ENCODE measurements at places on chromosomes 2 and 18.

- no peak for DNase-seq
Observed at GRCh38 chr18:48674758-48675351, 136.0 kb downstream of the CTIF start.

DNA sequence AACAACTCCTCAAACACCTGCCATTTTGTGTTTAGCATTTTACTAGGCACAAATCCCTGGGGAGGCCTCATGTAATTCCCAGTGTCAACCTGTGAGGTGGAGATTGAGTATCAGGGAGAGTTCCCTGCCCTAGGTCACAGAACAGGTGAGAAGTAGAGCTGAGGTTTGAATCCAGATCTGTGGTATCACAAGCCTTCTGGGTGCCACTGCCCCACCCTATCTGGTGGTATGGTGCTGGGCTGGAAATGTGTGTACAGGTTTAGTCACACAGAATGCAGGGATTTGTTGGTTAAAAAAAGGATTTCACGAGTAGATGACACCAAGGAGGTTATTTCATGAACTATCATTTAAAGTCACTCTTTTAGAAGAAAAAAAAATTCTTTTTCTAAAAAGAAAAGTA lies 35.7 kb upstream of the PKDCC start:
- DNase-seq, result no peak

DNA sequence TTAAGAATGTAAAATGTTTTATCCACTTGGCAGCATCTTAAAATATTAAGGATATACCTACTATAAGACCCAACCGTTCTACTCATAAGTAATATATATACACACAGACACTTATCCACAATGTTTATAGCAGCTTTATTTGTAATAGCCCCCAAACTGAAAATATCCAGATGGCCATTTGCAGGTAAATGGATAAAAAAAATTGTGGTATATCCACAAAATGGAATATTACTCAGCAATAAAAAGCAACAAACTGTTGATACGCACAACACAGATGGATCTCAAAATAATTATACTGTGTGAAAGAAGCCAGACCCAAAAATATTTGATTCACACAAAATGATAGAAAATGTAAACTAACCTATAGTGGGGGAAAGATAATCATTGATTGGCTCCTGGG lies 122.0 kb downstream of the ARHGAP28 start:
- DNase-seq, result no peak

GRCh38 chr2:100425107-100425506 lies 7.6 kb upstream of the CHST10 start:
- DNase-seq, result no peak

DNA sequence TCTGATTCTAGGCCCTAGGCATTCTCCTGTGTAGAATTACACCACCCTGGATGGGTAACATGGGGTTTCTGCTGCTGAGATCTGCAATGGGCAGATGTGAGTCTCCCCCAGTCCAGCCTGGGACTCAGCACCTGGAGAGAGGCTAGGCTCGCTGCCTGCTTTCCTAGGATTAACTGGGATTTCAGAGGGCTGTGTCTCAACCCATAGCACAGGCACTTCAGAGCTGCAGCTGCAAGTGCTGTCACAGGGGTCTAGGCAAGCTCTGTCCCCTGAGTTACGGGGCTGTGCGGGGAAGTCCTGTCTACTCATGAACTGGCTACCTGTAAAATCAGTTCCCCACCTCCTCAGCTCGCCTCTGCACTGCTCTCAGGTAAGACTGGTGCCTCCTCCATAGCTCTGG lies 51.5 kb downstream of the CABLES1 start:
- no peak for DNase-seq

DNA sequence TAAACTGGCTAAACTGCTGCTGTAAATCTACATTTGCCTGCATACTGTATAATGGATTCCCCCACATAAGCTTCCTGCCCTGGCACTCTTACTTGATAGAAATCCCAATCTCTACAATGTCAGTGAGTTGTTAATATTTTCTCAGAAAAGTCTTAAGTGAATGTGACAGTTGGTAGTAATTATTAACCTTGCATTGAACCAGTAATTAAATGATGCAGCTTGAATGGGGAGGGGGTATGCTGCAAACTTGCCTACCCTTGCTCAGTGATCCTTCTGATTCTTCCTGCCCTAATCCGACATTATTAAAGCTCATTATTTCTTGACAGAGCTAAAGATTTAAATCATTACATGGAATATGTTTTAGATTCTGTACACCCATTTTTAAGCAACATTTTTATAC lies 119.0 kb upstream of the CDH7 start:
- no peak for DNase-seq

GRCh38 chr2:168593713-168594112 lies 137.6 kb downstream of the CERS6 start:
- no peak for DNase-seq

- no peak for DNase-seq
Observed at GRCh38 chr2:15243762-15244161, 317.4 kb downstream of the NBAS start.

GRCh38 chr2:14761118-14761517 lies 128.6 kb downstream of the LRATD1 start:
- DNase-seq, result no peak
